NCI-H1694 (cell line): ENCODE measurements at places on chromosomes 4 and X.

DNA sequence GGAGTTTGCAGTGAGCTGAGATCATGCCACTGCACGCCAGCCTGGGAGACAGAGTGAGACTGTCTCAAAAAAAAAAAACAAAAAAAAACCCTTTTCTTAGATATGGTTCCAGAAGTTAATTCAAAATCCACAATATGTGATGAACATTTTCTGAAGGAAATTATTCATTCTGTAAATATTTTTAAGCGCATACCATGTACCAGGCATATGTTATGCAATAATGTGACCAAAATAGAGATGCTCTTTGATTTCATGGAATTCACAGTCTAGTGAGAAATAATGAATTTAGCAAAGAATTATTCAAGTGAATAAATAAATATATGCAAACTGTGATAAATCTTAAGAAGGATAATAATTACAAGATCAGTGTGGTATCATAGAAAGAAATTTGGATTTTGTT lies 174.7 kb downstream of the GC start:
- DNase-seq, result no peak

GRCh38 chr4:167218022-167218608 lies 16.2 kb downstream of the SPOCK3 start:
- no peak for DNase-seq

DNA sequence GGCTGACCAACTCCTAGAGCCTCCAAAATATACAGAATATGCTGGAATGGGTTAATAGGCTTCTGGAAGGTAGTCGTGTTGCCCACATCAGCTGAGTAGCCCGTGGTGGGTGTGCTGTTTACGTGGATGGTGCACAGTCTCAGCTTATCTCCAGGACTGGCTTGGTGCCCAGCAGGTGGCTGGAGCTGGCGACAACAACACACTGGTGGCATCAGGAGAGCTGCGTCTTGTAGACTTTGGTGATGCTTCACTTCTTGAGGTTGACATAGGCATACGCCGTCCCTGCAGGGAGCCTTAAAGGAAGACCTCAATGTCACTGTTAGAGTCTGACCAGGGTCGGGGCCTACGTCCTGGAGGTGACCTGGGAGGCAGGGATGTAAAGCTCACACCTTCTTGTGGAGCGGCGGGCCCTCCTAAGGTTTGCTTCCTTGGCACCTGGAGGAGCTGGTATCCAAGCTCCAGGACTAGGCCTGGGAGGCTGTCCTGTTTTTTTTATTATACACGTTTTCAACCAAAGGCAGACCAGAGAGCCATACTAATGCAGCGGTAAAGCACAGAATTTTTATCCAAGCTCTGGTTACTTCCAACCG lies 26.5 kb upstream of the RBMX start:
- no peak for DNase-seq

GRCh38 chr4:113809311-113809710 lies 47.8 kb upstream of the CAMK2D start:
- DNase-seq, result no peak

DNA sequence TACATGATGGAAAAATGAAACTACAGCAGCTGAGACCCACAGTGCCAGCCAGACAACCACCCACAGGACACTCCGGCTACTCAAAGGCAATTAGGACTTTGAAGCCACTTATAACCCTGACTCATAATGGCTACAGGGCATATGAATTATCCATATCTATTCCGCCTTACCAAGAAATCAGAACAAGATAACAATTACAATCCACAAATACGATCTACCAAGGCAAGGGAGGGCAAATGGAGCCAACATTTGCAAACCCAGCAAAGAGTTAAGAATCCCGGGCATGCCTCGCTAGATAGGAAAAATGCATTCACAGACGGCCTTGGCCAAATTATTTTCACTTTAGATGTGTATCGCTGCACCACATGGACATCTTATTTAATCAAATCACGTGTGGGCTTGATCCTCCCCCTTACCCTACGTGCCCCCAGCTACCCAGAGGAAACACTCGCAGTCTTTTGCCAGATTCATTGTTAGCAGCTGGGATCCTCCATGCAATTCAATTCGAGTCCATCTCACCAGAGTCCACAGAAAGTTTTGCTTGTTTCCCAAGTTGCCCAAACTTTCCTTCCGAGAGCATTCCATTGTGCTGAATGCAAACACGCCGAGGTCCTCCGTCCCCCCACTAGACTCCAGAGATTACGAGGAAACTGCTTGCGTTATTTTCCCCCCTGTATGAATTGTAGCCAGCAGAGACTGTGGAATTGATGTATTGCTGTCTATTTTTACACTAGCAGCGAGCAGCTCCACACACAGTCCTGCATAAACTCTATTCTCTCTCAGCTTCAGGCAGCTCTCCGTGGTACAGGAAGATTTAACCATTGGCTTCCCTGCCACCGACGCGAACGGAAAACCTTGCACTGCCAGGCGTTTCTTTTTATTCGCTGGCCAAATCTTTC lies 1.2 kb downstream of the PPARGC1A start:
- no peak for DNase-seq

DNA sequence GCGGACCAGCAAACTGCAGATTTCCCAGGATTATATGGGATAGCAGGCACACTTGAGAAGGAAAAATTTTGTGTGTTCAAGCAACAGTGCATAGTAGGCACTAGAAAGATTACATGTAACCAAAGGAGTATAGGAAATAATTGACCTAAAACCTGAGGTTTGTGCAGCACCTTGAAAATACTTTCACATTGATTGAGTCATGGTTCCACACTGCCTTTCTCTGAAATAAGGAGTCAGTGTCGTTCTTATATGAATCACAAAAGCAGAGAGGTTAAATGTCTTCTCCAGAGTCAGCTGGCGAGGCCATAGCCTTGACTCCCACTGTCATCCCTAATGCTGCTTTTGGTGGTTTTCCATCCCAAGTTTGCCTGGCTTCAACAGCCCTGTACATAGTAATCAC lies 138.9 kb downstream of the SOWAHB start:
- DNase-seq, result no peak

DNA sequence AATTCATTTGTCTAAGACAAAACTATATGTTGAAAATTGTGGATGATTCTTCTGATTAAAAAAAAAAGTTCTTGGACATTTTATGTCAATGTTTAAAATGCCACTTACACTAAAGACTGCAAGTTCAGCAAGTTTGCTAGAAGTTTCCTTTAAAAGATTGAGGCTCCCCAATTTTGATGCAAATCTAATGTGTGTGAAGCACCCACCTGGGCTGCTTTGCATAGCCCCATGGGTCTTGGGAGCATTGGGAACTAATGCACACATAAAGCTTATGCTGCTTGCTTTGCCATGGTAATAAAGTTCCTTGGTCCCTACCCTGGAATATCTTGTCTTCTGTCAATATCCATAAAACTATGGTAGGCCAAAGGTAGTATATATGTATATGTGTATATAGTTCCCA lies 725.9 kb upstream of the GRID2 start:
- no peak for DNase-seq
